ENCODE measurements at places on chromosomes 13 and 19.

DNA sequence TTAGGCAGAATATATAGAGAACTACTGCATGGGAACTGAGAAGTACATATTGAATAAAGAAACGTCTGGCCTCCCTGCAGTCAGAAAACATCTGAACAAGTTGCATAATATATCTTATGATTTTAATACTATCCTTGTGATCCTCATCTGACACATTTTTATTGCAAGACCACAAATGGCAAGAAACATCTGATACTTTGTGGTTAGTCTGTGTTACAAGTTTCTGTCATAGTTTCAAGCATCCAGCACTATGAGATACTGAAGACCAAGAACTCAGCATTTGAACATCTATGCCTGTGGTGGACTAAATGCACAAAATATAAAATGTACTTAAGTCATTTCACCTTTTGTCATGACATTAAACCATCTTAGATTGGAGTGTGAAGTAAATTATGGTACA, 1175.8 kb upstream of the MIR17HG start:
- no peak for DNase-seq

GRCh38 chr19:44554641-44555246, 25.3 kb upstream of the CEACAM20 start:
- DNase-seq = no peak

GRCh38 chr13:24680258-24680920, at the start of gene ATP12A:
Gene ATP12A (plus strand): TSS chr13:24680408. CDS start chr13:24680744, 336 bp downstream.
- peak; percentile 9 for DNase-seq

- DNase-seq = no peak
These were observed 26.5 kb downstream of the CAPS start for GRCh38 chr19:5940260-5941208.

- no peak for DNase-seq
These were observed 18.0 kb downstream of the SLC5A5 start for GRCh38 chr19:17889609-17890214.

- no peak for DNase-seq
These were observed 66.3 kb upstream of the UFM1 start for GRCh38 chr13:38283346-38283745.

DNA sequence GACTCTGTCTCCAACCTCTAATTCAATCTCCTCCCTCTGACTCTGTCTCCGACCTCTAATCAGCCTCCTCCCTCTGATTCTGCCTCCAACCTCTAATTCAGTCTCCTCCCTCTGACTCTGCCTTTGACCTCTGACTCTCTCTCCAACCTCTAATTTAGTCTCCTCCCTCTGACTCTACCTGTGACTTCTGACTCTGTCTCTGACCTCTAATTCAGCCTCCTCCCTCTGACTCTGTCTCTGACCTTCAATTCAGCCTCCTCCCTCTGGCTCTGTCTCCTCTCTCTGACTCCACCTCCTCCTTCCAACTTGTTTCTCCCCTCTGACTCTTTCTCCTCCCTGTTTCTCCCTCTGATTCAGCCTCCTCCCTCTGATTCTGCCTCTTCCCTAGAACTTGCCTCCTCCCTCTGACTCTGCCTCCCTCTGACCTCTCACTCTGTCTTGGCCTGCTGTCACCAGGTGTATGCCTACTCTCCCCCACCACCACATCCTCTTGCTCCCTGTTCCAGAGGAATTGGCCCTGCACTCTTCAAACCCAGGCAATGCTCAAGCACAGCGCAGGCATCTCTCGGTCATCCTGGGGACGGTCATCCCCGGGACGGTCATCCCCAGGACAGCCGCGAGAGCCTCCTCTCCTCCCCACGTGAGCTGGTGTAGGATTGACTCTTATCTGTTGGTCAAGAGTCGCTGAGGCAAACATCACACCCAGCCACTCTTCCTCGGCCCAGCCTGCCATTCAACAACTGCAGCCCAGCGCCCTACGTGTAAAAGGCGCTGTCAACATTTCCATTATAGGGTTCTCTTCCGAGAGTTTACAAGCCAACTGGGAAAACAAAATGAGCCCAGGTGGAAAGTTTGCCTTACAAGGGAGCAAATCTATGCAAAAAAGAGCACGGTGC, 60.2 kb downstream of the ZIC5 start:
- no peak for DNase-seq

- no peak for DNase-seq
These were observed 633.5 kb upstream of the ATXN8OS start for GRCh38 chr13:69474011-69474685.

DNA sequence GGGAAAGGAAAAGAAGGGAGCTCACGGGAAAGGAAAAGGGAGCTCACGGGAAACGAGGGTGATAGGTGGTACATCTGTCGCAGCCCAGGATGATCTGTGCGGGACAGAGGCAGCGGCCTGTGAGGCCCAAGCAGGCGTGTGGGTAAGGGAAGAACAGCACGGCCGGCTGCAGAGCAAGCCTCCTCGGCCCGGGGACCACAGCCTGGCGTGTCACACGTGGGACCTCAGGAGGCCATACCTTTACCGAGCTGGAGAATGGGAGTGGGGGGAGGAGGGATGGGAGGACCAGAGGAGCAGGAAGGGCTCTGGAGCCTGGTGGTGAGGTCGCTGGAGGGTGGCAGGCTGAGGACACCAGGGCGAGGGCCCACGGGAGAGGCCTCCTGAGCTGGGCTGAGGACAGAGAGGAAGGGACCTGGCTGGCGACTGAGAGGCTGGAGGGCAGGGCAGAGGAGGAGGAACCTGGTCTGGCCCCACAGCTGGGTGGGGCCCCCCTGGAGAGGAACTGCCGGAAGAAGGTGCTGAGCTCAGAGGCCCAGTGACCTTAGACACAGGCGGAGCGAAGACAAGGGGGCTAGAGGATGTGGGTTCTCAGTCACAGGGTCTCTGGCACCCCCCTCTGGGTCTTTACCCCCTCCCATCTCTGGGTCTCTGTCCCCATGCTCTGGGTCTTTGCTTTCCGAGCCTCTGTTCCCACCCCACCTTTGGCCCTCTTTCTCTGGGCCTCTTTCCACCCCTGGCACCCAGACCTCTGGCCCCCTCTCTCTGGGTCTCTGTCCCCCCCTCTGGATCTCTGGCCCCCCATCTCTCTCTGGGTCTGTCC, 2.9 kb upstream of the FTL start:
- DNase-seq = peak; percentile 43

All from activated effector memory CD4-positive, alpha-beta T cell treated with Interleukin-2 at 50 U/mL for 16 hours (primary cell).